ENCODE measurements at places on chromosomes 3 and 15.

DNA sequence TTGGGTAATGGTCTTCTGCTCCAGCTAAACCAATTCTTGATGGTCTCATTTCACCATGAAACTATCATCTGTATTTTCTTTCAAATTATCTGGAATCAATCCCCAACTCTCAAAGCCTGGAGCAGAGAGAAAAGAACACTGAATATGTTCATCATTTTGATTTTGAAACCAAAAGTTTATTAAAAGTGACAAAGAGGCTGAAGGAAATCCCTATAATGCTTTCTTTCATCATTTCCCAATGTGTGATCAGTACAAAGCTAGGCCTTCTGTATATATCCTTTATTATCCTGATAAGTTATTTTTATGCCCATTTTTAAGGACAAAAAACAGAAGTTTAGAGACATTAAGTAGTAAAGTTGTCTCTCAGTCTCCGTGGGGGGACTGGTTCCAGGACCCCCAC is 50.1 kb upstream of the MBNL1 start:
- DNase-seq = no peak

- no peak for DNase-seq
These were observed 46.8 kb downstream of the MYO5A start for GRCh38 chr15:52481915-52482314.

DNA sequence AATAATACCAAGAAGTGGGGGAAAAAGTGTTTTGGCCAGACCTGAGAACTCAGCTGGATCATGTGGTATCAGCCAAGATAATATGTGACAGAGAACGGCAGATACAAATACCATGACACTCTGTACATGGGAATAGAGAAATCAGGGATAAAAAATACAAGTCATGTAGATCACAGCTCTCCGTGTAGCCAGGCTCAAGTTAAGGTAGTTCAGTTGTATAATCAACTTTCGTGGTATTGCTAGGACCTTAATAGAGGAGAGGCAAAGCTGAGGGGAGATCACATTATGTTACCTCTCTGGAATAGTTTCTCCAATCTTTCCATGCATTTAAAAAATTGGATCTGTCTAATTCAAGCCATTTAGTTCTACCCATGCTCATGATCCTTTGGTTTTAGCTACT is 179.8 kb downstream of the GHSR start:
- no peak for DNase-seq

- DNase-seq = no peak
These were observed 28.3 kb downstream of the MASP1 start for GRCh38 chr3:187263270-187263669.

- DNase-seq = no peak
These were observed 1029.8 kb downstream of the ROBO1 start for GRCh38 chr3:78737988-78738387.

DNA sequence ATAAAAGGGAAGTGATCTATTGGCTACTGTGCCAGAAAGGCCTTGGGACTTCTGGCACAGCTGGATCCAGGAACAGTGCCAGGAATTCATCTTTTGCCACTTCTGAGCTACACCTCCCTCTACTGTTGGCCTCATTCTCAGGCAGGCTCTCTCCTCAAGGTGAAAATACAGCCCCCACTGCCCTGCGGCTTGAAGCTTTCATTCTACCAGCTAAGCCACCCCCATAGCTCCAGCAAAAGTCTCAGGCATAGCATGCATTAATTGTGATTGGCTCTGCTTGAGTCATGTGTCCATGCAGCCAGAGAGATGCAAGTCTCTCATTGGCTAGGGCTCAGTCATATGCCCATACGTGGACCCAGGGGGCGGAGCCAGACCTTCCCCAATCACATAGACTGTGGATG is 142.4 kb downstream of the TPRA1 start:
- no peak for DNase-seq

DNA sequence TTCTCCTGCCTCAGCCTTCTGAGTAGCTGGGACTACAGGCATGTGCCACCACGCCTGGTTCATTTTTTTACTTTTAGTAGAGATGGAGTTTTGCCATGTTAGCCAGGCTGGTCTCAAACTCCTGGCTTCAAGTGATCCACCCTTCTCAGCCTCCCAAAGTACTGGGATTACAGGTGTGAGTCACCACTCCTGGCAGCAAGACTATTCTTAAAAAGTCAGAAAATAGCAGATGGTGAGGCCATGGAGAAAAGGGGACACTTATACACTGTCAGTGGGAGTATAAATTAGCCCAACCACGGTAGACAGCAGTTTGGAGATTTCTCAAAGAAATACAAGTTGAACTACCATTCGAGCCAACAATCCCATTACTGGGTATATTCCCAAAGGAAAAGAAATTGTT is 603.3 kb upstream of the TBL1XR1 start:
- no peak for DNase-seq

DNA sequence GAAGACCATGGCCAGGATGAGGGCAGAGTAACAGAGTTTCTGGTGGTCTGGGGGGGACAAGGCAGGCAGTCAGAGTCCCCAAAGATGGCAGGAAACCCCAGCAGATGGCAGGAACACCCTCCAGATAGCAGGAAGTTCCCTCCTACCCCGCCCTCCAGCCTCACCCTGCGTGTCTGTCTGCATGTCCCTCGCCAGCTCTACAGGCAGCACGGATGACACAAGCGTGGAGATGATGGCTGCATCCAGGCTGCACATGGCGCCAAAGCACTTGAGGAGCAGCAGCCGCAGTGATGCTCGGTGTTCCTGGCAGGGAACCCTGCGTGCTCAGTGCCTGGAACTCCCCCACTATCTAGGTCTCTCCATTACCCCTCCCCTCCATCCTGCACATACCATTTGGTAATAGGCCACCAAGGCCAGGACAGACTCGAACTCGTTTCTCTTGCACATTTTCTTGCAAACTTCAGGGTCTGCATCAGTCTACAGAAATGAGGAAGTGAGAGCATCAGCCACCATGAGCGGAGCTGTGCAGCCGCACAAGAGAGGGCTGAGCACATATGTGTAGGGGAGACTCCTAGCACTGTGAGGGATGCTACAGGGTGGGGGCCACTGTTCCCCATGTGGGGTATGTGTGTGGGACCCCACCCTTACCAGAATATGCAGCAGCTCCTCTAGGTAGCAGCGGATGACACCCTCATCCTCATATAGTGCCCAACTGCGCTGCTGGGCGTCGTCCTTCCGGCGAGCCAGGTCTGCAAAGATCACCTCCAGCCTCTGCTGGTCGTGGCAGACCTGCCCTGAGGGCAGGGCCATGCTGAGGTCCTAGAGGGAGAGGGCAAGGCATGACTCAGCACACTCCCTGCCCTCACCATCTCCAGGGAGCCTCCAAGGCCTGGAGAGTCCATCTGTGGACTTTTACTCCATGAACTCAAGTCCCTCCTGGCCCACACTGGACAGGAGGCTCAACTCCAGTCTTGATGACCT is 6.0 kb downstream of the NCKIPSD start:
- DNase-seq = no peak

DNA sequence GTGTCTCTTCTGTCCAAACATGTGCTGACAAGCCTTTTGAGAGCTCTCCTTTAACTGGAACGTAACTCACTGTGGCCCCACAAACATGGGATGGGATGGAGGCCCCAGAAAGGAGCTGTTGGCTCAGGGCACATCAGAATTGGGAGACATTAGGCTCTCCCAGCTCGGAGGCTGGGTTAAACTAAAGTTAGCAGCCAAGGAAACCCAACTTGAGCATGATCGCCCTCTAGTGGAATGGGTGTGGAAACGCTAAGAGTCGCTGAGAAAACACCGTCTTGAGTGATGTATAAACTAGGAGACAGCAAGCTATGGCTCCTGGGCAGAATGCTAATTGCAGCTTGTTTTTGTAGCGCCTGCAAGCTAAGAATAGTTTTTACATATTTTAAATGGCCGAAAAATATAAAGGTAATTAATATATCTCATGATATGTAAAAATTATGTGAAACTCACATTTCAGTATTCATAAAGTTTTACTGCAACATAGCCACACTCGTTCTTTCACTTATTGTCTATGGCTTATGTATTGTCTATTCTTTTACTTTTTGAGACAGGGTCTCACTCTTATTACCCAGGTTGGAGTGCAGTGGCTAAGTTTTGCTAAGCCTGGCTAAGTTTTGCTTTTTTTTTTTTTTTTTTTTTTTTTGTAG is 138.8 kb upstream of the HACD2 start:
- DNase-seq = peak; percentile 47

GRCh38 chr3:39531066-39531465 is 63.6 kb downstream of the MOBP start:
- no peak for DNase-seq

- no peak for DNase-seq
These were observed 354.3 kb upstream of the TRIM42 start for GRCh38 chr3:140323561-140323960.

GRCh38 chr3:196177567-196177966 is 33.6 kb downstream of the ZDHHC19 start:
- no peak for DNase-seq

DNA sequence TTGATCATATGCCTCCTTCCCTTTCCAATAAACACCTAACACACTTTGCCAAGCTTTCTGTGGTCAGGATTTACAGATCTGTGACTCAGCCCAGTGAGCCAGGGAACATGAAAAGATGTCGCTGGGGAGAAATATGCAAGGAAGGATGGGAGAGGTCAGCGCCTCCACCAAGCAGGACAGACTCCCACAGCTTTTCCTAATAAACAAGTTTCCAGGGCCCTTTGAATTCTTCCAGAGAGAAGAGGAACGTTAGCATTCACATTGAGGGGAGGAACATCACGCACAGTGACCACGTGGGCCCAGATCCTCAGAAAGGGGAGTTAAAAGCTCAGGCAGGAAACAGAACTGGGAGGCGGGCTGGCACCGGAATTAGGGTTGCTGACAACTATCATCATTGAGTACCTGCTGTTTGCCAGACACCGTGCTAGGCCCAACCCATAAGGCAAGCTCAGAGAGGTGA is 33.3 kb upstream of the MRPS22 start:
- DNase-seq = no peak

GRCh38 chr3:132871956-132872355 is 149.7 kb upstream of the NPHP3 start:
- no peak for DNase-seq

GRCh38 chr15:41851167-41851523 is 12.5 kb downstream of the PLA2G4B start:
- DNase-seq = no peak

DNA sequence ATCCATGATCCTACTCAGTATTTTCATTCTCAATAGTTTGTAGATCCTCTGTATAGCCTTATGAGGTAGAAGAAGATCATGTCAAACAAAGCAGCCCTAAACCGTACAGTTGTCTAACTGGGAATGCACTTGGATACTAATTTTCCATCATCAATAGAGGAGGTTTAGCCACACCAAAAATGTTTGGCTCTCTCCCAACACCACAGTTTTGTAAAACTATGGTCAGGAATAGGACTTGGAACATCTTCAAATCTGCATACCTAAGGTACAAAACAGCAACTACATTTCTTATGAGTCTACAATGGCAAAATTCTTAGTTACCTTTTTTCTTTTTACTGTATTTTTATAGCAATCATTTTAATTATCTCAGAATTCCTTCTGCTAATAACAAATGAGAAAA is 1001.6 kb downstream of the ROBO2 start:
- no peak for DNase-seq

DNA sequence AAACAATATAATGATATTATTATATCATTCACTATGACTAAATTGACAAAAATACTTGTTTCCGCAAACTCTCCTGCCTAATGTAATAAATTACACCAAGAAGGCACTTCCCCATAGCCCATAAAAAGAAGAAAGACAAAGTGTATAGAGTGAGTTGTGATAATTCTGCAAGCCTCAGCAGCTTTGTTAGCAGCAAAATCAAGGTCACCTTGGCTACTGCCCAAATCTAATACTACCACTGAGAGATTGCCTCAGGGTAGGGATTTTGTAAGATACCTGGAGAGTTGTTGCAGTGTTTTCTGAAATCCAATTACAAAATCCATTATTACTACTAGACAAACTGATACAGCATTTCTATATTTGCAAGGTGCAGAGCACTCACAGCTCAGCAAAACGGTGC is 503.5 kb downstream of the FGF12 start:
- DNase-seq = no peak

DNA sequence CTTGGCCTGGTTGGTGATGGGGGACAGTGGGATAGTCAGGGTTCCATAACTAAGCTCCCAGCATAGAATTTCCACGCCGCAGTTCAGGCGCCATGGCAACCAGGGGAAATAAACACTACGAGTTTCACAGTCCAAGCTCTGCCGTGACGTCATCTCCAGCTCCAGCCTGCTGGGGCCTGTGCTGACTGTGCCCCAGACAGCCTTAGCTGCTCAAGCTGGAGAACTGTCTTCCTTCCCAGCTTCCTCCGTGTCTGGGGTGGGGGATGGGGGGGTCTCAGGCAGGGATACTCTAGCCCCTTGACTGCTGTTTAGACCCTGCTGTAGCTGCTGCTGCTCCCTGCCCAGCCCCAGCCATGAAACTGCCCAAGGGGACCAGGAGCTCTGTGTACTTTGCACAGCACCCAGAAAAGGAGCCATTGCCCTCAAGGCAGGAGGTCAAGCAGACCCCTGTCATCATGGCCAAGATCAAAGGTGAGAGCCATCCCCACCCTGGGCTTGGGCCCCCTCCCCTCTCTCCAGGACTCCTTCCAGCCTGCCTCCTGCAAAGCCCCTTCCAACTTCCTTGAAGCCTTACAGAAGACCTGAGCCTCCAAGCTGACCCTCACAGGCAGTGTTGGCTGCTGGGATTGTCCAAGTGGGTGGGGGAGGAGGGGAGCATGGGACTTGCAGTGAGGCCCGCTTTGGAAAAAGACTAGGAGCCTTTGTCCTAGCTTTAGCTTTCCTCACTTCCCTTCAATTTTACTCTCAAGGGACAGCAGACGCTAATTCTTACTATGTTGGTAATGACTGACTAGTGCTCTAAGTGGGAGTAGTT is 11.4 kb upstream of the CSPG4 start:
- peak; percentile 76 for DNase-seq

DNA sequence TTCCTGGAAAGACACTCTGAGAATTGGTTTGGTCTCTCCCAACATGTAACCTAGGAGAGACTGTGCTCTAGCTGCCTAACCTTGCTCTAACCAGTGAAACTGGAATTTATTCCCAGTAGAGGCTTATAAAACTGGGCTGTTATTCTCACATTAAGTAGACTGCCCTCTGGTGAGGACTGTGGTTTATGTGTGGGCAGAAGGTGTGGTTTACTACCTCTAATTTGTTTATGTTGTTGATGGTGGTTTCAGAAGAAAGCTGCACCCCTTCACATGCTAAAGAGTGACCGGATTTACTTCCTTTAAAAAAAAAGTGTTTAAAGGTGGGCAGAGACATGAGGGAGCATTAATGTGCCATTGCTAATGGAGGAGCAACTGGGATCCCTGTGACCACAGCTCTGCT is 273.2 kb downstream of the MECOM start:
- DNase-seq = no peak

DNA sequence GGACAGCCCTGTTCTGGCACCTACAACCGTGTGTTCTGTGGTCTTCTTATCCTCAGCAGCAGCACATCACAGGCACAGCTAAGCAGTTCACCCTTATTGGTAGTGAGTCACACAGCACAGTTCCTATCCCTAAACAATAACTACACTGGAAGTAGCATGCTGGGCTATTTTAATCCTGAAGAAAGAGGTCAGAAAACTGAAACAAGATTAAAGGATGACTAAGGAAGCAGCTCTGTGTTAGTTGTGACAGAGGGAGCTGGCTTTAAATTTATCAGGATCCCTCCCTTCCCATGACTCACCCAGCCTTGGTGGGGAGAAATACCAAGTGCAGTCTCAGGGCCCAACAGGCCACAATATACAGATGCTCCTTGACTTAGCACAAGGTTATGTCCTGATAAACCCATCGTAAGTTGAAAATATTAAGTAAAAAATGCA is 144.3 kb downstream of the ERC2 start:
- DNase-seq = no peak

GRCh38 chr3:37162501-37163245 is 11.7 kb downstream of the LRRFIP2 start:
- DNase-seq = no peak
